Activated CD4-positive, alpha-beta T cell treated with anti-CD3 and anti-CD28 coated beads for 36 hours (primary cell): ENCODE measurements at places on chromosomes 1 and 21. TPM values are rescaled to one million over a fixed set of nuclear protein-coding genes. Genes with fewer than 3 reads are reported as not detected.

Gene TNFRSF8
- 15.7 TPM for total RNA-seq

Gene NFIA
- 3.0 TPM for total RNA-seq

Gene BLACAT1
- total RNA-seq = 0.25 TPM

Gene APOBEC4
- not detected for total RNA-seq

Gene GPX7
- 19.0 TPM for total RNA-seq

Gene GNAT2
- 0.64 TPM for total RNA-seq

Gene PRAMEF2
- not detected for total RNA-seq

Gene KRTAP10-11
- total RNA-seq = not detected

Gene COL16A1
- total RNA-seq = not detected

Gene PADI1
- not detected for total RNA-seq

Gene ZBTB37
- total RNA-seq = 7.7 TPM

Gene HES3
- total RNA-seq = not detected

Gene ZNF697
- total RNA-seq = 0.63 TPM

Gene TMEM52
- total RNA-seq = 1.1 TPM

Gene SPSB1
- 5.7 TPM for total RNA-seq

Gene PTGFRN
- total RNA-seq = 11.6 TPM

Gene FAM163A
- total RNA-seq = not detected

Gene FAM110D
- not detected for total RNA-seq

Gene MAB21L3
- total RNA-seq = not detected

Gene IL6R
- total RNA-seq = 14.0 TPM

Gene MANEAL
- 1.0 TPM for total RNA-seq

Gene EDN2
- not detected for total RNA-seq

Gene CD58
- total RNA-seq = 16.0 TPM

Gene ARMH1
- total RNA-seq = 75.1 TPM

Gene MYOC
- not detected for total RNA-seq

Gene SHISAL2A
- 8.1 TPM for total RNA-seq

Gene AMY1B
- total RNA-seq = not detected

Gene GBP7
- total RNA-seq = not detected

Gene KCNA3
- total RNA-seq = 20.0 TPM

Gene GOLT1A
- 0.69 TPM for total RNA-seq

Gene ARHGEF19
- 4.9 TPM for total RNA-seq

Gene ANGPTL1
- not detected for total RNA-seq

Gene UBASH3A
- total RNA-seq = 39.0 TPM

Gene SLC1A7
- total RNA-seq = not detected

Gene LACTBL1
- total RNA-seq = not detected

Gene PFKFB2
- total RNA-seq = 3.5 TPM

Gene LEFTY2
- total RNA-seq = not detected

Gene SMPDL3B
- 0.55 TPM for total RNA-seq

Gene OR2T29
- total RNA-seq = not detected

Gene S100A9
- total RNA-seq = not detected
